ENCODE measurements at places on chromosomes 5 and 9.

- no peak for DNase-seq
Measured at GRCh38 chr9:109722007-109722406, 58.0 kb upstream of the PALM2AKAP2 start.

GRCh38 chr9:134178768-134179551 is 14.6 kb upstream of the RNU6ATAC start:
- no peak for DNase-seq

- DNase-seq: no peak
Measured at GRCh38 chr5:74549384-74549783, 91.1 kb downstream of the ENC1 start.

DNA sequence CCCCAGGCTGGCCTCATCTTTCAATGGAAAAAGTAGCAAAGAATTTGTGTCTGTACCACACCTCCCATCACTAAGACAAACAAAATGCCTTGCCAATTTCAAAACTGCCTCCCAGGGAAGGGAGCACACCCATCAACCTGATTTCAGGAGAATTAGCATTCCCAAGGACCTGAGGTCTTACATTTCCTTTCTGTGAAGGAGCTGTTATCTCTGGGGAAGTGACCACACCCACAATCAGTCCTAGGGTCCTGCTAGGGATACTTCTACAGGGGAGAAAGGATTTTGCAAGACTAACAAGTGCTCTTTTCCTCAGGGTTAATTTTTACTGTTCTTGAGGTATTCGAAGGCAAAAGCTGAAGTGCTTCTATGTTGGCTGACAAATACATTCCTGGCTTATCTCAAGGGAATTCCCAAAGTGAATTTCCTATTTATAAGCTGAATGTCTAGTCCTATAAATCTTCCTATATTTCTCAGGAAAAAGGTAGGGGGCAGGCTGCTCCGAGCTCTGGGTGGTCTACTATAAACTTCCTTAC is 97.4 kb upstream of the ITGA1 start:
- no peak for DNase-seq

- no peak for DNase-seq
Measured at GRCh38 chr5:176803068-176803942, 7.1 kb upstream of the UNC5A start.

- peak; percentile 5 for DNase-seq
Measured at GRCh38 chr9:23492126-23493002, 333.7 kb downstream of the ELAVL2 start.

- no peak for DNase-seq
Measured at GRCh38 chr9:97557606-97558095, 56.2 kb downstream of the TMOD1 start.

- no peak for DNase-seq
Measured at GRCh38 chr9:22512495-22512894, 65.9 kb downstream of the DMRTA1 start.

DNA sequence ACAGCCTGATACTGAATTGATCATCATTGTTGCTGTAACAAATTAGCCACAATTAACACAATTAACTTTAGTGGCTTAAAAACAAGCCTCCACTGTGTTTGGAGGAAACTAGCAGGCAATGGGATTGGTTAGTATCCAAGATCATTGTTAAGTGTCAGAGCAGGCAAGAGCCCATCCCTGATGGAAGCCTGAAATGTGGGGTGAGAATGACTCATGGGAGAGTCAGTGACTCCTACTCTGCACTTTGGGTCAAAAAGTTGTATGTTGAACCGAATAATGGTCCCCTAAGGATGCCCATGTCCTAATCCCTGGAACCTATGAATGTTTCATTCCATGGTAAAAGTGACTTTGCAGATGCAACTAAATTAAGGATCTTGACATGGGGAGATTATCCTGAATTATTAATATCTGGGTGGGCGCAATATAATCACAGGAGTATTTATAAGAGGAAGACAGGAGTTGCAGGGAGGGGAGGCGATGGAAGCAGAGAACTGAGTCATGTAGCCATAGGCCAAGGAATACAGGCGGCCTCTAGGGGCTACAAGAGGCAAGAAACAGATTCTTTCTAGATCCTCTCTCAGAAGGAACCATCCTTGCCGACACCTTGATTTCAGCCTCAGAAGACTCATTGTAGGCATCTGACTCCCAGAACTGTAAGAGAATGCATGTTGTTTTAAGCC is 28.8 kb downstream of the ALG2 start:
- no peak for DNase-seq

GRCh38 chr9:32411753-32412152 is 27.3 kb downstream of the ACO1 start:
- no peak for DNase-seq

DNA sequence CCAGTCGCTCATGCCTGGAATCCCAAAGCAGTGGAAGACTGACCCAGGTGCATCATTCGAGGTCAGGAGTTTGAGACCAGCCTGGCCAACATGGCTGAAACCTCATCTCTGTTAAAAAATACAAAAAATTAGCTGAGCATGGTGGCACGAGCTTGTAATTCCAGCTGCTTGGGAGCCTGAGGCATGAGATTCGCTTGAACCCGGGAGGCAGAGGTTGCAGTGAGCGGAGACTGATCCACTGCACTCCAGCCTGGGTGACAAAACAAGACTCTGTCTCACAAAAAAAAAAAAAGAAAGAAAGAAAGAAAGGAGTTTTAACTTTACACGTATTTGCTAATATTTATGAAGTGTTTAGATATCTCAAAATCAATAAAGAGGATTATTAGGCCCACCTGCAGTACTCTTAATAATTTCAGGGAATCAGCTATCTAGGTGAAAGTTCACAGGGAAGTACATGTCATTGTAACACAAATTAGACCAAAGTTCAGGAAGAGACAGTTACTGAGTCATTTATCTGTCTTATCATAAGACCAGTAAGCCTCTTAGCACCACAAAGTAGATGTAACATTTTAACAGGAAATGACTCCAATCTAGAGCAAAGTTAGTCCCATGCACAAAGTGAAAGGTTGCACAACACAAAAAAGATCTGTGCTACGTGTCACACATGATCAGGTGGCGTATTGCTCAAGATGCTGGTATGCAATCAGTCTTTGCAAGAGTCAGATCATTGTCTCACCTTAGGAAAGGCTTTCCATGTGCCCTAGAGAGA is 34.1 kb upstream of the PLIN2 start:
- DNase-seq: no peak

DNA sequence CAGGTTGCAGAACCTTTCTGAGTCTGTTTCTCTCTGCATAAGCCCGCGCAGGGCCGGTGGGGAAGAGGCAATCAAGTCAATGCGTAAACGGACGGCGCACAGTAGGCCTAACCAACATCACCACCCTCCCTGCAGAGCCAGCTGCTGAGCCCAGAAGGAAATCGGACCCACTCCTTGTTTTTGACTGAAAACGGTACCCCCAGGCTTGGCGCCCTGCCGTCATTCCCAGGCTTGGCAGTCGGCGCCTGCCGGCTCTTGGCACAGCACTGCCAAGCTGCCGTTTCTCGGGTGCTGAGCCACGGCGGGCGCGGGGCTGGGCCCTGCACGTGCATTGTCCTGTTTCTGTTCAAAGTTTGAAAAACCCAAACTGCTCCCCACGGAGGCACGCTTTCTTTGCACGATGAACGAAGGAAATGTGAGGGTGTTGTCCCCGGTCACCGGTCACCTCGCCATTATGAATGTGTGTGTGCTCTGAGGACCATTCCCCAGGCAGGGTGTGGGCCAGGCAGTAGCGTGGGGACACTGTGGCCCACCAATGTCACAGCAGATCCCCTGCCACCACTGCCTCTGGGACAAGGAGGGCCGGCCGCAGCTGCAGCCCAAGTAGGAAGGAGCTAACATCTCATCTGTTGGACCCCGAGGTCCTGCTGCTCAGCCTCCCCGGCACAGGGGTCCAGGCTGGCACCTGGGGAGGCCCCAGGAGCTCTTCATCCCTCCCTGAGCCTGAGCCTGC is 20.1 kb downstream of the FIBCD1 start:
- no peak for DNase-seq

- DNase-seq: no peak
Measured at GRCh38 chr9:19440823-19441580, 32.2 kb downstream of the ACER2 start.

DNA sequence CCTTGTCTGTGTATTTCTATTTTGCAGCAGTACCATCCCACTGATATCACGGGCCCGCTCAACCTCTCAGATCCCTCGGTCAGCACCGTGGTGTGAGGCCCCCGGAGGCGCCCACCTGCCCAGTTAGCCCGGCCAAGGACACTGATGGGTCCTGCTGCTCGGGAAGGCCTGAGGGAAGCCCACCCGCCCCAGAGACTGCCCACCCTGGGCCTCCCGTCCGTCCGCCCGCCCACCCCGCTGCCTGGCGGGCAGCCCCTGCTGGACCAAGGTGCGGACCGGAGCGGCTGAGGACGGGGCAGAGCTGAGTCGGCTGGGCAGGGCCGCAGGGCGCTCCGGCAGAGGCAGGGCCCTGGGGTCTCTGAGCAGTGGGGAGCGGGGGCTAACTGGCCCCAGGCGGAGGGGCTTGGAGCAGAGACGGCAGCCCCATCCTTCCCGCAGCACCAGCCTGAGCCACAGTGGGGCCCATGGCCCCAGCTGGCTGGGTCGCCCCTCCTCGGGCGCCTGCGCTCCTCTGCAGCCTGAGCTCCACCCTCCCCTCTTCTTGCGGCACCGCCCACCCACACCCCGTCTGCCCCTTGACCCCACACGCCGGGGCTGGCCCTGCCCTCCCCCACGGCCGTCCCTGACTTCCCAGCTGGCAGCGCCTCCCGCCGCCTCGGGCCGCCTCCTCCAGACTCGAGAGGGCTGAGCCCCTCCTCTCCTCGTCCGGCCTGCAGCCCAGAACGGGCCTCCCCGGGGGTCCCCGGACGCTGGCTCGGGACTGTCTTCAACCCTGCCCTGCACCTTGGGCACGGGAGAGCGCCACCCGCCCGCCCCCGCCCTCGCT is 1.9 kb downstream of the LRRC26 start:
- no peak for DNase-seq

DNA sequence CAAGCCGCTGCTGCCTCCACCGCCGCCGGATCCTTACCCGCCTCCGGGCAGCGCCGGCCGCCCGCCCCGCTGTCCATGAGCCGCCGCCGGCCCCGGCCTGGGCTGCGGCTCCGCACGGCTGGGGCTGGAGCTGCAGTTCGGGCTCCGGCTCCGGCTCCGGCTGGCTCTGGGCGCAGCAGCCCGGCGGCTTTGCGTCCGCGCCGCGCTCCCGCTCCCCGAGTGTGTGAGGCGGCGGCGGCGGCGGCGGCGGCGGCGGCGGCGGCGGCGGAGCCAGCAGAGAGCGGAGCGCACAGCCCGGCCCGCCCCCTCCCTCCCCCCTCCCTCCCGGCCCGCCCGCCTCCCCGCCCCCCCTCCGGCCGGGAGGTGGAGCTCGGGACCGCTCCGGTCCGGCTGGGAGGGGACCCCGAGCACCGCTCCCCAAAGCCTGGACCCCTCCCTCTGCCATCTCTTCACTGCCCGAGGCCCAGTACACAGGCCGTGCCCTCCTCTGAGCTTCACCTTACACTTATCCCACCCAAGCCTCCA is at the start of gene PCDH1:
TSS of gene PCDH1 (minus strand) at position 225 of the 525 bp plus-strand sequence. CDS start at position 77, 148 bp downstream.
- no peak for DNase-seq

DNA sequence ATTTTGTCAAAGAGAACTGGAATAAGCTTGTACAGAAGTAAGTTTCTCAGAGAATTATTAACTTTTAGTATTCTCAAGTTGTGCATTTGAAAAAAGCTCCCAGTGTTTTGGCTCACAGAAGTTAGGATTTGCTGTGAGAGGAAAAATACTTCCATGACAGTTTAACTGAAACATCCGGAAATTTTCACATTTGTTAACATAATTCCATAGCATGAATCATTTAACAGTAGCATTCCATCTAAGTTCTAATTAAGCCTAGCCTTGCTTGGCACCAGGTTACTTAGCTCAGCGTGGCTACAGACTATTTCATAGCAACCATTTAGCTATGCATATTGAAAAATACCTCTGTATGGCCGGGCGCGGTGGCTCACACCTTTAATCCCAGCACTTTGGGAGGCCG is 90.8 kb downstream of the LNPEP start:
- DNase-seq: no peak

- no peak for DNase-seq
Measured at GRCh38 chr9:124707666-124708065, 63.4 kb downstream of the NR6A1 start.

DNA sequence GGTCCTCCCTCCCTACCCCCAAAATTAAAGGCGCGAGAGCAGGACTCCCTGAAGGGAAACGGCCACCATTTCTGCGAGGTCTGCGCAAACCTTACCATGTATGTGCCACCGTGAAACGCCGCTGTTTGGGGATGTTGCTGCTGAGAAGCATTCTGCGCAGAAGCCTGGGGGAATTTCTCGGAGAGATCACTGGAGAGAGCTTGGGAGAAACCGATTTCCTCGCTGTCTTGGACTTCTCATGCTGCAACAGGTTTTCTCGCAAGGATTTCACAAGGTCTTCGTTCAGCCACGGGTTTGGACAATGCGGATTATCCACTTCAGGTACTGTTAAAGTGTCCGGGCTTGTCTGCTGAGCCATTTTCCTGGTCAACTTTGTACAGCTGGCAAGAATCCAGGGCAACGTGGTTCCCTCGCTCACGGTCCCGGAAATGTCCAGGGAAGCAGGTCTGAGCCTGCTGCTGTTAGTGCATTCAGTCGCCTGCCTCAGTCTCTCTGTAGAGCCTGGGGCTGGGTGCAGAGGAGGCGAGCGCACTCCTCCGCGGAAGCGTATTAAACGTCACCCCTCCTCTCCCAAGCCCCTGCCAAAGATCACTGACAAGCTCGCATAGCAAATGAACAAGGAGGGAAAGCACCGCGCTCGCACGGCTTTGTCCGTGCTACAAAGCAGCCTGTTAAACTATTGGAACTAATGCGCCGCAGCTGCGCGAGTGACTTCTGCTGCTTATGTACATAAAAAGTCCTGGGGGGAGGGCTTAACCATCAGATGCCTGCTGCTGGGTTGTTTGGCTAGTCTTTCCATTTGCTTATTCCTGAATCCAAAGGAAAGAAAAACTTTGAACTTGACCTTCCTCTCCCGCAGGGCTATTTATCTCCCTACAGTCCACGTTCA is 125.1 kb downstream of the PDE4D start:
- DNase-seq: no peak

DNA sequence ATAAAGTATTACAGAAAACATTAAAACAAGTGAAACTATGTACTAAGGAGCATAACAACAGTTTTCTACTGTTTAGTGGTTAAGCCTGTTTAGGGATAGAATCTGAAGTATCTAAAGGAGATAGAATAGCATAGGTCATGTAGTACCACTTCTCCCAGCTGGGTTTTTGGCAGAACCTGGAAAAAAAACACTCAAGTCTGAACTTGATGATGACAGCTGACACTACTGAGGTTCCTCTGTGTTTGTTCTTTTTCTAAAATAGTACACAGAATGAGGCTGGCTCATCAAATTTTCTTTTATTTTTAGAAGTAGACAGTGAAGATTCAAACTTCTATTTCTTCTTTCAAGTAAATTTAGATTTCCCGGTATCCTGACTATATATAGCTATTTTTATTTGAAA is 203.8 kb upstream of the ACO1 start:
- no peak for DNase-seq

- DNase-seq: no peak
Measured at GRCh38 chr5:136135536-136135935, 2.9 kb downstream of the SMAD5 start.

- DNase-seq: no peak
Measured at GRCh38 chr5:77250021-77250420, 39.5 kb downstream of the PDE8B start.

DNA sequence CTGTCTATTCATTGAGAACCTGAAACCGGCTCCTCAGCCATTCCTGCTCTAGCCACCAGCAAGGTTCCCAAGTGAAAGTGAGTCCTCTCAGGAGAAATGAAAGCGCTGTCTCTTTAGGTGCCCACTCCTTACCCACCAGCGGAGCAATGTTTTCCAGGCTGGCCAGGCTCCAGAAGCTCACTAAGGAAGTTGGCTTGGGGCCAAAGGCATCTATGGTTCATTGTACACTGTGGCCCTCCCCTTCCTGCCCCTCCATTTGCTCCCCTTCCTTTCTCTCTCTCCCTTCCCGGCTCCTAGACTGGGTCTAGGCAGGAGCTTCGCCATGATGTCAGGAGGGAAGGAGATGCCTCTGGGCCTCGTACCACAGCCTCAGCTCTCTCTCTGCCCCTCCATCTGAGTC is 1.1 kb upstream of the GABRP start:
- no peak for DNase-seq

Data from right renal cortex interstitium (tissue), 3 donors.